ENCODE measurements at places on chromosomes 16 and 17.

- DNase-seq = no peak
Measured at GRCh38 chr16:17205279-17206211, 265.2 kb downstream of the XYLT1 start.

DNA sequence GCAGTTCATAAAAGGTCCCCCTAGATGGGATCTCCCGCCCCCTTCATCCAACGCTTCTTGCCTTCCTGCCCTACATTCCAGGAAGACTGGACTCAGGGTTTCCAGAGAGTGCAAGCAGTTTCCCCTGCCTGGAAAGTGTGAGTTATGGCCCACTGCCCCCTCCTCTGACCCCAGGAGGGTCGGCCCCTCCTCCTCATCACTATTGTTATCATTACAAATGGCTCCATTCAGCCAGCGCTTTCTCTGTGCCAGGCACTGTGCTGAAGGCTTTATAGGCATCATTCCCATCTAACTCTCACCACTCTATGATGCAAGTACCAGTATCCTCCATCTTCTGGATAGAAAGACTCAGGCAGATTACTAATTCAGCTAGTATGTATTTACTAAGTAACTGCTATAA is 90.7 kb downstream of the USP31 start:
- DNase-seq = no peak

DNA sequence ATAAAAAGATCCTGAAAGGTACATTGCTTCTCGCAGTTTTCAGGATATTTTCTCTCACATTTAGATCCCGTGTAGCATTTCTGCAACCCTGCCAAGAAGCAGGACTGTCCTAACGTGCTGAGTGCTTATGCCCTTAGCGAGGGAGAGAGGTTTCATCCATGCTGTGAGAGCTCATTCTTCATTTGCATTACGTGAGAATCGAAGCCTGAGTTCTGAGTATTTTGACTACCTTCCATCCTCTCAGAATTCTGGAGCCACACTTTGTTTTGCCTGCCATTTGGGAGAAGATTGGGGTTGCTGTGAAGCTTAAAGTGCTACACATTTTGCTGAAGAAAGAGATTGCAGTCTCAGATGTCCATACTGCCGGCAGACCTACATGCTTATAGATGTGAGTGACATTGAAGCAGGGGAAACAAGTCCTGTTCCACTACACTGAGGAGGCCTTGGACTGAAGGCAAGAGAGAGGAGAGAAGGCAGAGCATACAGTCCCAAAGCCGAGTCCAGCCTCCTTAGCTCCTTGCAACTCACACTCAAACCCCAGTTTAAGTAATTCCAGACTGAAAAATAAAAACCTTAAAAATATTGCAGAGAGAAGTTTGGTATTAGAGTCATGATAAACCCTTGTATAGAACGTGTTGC is 183.0 kb downstream of the PRKCA start:
- no peak for DNase-seq

GRCh38 chr16:84098939-84099338 is 17.8 kb downstream of the MBTPS1 start:
- peak; percentile 30 for DNase-seq

DNA sequence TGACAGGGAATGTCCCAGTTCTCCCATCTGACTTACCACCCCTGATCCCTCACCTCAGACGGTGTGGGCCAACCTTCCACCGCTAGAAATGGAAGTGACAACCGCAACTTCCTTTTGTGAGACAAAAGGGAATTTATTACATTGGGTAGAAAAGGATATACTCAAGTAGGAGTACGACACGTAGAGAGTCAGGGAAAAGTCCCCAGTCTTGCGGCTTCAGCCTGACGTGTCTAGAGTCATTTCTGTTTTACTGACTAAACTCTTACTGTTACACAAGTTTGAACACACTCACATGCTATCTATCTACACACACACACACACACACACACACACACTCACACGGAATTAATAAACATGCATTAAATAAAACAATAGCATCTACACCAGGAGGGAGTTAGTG is 178.9 kb downstream of the COPRS start:
- DNase-seq = no peak

- DNase-seq = no peak
Measured at GRCh38 chr16:2879854-2880508, 3.0 kb upstream of the FLYWCH2 start.

GRCh38 chr17:26775219-26775822 is 518.6 kb upstream of the WSB1 start:
- no peak for DNase-seq

DNA sequence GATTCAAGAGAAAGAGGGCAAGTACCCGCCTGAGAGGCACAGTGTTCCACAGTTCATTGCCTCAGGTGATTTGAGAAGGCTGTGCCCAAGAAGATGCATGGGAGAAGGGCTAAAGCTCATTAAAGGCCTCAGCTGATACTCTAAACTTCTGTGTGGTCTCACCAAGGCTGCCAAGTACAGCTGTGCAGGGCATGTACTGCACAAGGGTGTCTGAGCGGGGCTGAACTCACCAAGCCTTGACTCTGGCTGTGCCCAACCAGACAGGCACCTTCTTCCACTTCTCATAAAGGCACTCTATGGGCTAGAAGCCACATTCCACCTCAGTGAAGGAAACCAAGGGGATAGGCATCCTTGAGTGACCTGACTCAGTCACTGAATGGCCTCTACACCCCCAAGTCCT is 12.7 kb downstream of the LRRC75A start:
- DNase-seq = no peak

DNA sequence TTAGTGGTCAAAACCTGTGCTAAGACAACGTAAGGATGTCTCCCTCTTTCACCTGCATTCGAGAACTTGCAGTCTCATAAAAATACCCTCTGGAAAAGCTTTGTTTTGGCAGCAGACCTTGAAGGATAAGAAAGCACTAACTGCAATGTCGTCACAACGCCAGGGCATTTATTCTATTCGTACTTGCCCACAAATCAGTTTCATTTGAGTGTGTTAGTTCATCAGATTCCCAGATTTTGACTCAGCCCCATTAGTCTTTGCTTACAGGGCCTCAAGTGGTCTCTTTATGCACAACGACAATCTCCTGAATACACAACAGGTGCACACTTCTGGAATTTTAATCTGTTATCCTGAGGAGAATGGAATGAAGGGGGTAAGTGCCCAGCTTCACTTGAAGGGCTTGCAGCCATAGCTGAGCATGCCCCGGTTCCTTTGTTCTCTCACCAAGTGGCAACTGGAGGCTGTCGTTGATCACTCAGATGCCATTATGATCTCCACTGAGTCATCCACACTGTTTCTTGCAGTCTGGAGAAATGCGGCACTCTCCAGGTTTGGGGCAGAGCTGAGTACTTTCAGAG is 58.8 kb downstream of the CLEC19A start:
- peak; percentile 78 for DNase-seq

- DNase-seq = peak; percentile 6
Measured at GRCh38 chr16:24409045-24409444, 130.3 kb upstream of the RBBP6 start.

DNA sequence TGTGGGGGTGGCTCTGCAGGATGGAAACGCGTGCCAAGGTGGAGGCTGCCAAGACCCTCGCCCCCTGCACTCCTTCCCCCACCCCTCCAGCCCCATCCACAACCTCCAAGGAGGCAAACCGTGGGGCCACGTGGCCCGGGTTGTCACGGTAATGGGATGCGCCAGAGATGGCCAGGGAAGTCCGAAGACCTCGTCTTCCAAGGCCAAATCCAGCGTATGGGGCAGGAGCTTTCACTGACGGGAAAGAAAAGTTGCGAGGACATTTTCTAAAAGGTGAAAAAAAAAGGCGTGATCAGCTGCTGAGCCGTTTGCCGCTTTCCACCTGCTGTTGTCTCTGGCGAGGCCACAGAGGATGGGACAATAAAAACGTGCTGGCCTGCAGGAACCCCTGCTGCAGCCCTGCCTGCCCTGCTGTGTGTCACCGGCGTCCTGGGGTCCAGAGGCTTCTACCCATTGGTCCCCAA is 28.3 kb upstream of the GSE1 start:
- DNase-seq = no peak

DNA sequence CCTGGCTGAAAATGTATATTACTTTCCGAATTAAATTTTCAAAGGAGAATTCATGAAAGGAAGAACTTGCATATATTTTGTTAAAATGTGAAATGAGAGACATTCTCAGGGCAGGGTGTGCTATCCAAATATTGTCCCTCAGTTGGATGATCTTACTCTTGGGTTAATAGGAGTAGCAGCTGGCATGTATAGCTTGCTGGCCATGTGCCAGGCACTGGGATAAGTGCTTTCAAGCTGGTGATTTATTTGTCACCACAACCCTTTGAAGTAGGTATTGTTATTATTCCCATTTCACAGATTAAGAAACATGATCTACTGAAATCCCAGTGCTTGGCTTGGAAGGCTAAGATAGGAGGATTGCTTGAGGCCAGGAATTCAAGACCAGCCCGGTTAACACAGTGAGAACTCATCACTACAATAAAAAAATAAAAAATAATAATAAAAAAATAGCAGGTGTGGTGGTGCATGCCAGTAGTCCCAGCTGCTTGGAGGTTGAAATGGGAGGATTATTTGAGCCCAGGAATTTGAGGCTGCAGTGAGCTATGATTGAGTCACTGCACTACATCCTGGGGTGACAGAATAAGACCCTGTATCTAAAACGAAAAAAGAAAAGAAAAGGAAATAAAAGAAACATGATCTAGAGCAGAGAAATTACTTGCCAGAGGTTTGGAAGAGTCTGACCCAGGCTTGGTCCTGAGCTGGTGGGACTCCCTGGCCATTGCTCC is 11.6 kb upstream of the MPHOSPH6 start:
- DNase-seq = no peak

GRCh38 chr17:50465635-50466034 is 3.0 kb downstream of the CHAD start:
- no peak for DNase-seq

DNA sequence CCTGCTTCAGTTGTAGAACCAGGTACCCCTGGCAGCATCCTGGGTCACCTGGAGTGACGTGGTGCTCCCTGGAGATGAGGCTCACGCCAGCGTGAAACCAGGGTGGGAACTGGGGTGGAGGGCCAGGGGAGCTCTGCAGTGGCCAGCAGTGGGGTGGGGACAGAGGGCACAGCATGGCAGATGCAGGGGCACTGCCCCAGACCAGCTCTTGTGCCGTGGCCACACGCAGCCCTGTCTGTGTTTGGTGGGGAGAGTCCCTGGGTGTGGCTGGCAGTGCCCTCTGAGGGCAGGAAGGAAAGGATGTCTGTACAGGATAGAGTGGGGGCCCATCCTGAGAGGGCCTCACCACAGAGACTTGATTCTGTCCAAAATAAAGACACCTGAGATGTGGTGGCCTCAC is 24.5 kb downstream of the ZNF750 start:
- DNase-seq = no peak

GRCh38 chr17:42403150-42403549 is 14.9 kb upstream of the STAT3 start:
- no peak for DNase-seq

- peak; percentile 68 for DNase-seq
Measured at GRCh38 chr17:74981979-74982662, 5.3 kb upstream of the CDR2L start.

DNA sequence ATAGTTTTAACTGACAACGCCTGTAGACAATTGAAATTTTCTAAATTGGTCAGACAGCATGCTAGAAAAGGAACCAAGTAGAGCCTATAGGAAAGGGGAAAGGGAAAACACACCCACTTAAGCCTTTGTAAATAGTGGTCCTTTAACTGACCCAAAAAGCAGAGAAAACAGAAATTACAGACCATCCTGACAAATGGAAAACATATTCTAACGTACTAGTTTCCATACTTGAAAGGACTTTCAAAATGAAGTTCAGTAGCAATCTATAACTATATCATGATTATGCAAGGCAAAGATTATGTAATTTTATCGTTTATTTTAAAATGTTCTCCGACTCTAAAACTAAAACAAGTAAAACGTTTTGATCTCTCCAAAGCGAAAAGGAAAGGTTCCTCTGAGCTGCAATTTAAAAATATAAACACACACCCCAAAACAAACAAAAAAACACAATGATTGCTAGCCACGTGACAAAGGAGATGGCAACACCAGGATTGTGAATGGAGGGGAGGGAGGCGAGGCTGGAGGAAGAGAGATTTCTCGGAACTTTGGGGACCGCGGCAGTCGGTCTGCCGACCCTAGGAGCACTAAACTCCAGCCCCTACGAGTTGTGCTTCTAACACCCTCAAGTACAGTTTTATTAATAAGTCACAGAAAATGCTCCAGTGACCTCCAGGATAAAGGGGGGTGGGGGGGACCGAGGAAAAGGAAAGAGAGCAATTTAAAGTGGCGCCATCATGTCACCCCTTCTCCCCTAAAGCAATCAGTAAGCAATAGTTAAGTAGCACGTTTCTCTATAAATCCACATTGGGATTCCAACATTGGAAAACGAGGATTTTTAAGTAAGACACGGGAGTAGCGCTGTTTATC is 1.7 kb downstream of the KANSL1 start:
- DNase-seq = no peak

DNA sequence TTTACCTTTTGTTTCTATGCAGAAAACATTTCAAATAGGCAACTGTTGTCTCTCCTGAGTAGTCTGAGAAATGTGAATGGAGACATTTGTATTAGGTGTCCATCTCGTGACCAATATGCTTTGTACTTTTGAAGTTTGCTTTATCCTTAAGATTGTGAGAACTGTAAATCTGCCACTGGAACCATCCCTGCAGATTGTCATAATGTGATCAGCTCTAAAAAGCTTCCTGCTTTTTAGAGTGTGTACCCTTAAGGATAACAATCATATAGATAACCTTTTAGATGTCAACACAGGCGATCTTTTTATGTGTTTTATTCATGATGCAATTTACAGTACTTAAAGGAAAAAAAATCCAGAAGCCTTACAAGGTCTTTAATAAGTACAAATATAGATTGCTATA is 63.5 kb downstream of the PRKCA start:
- DNase-seq = no peak

- DNase-seq = peak; percentile 91
Measured at GRCh38 chr16:11201498-11202259, 54.3 kb downstream of the SOCS1 start.

GRCh38 chr17:78832541-78832810 is 8.1 kb downstream of the USP36 start:
- DNase-seq = no peak

DNA sequence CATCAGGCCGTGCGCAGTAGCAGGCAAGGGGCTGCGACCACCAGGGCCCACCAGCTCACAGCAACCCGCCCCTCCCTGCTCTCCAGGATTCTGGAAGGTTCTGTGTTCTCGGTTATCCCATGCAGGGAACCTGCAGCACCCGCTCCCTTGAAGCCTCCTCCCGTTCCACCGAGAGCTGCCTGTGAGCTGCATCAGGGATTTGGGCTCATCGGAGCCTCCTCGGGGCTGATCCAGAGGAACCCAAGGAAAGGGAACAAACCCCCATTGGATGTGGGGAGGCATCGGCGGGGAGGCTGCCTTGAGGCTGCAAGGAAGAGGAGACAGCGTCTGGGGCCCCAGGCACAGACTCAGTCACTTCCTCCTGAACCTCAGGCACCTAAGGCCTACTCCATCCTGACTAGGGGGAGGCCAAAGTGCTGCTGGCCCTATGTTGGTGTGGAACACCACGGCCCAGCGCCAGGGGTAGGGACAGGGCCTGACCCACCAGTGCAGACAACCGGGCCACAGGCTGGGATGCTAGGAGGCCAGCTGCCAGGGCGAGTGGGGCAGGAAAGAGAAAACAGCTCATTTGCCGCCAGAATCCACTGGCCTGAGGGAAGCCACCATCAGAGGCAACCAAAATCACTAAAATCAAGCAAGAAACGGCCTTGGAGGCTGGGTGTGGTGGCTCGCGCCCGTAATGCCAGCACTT is 14.4 kb upstream of the LGALS3BP start:
- no peak for DNase-seq

- DNase-seq = no peak
Measured at GRCh38 chr16:65756163-65756562, 610.3 kb upstream of the CDH5 start.

Measured in A172 (cell line).